ENCODE measurements at places on chromosomes 1 and 21. TPM values are rescaled to one million over a fixed set of nuclear protein-coding genes. Genes with fewer than 3 reads are reported as not detected.
A peak's percentile ranks its signal among the peaks of the same experiment; 100 is the strongest.

The SWT1 gene
- polyA plus RNA-seq = 1.1 TPM

The ERICH3 gene
- polyA plus RNA-seq = not detected

The SMIM1 gene
- 5.9 TPM for polyA plus RNA-seq

The C8B gene
- polyA plus RNA-seq = not detected

The KRTAP13-2 gene
- not detected for polyA plus RNA-seq

DNA sequence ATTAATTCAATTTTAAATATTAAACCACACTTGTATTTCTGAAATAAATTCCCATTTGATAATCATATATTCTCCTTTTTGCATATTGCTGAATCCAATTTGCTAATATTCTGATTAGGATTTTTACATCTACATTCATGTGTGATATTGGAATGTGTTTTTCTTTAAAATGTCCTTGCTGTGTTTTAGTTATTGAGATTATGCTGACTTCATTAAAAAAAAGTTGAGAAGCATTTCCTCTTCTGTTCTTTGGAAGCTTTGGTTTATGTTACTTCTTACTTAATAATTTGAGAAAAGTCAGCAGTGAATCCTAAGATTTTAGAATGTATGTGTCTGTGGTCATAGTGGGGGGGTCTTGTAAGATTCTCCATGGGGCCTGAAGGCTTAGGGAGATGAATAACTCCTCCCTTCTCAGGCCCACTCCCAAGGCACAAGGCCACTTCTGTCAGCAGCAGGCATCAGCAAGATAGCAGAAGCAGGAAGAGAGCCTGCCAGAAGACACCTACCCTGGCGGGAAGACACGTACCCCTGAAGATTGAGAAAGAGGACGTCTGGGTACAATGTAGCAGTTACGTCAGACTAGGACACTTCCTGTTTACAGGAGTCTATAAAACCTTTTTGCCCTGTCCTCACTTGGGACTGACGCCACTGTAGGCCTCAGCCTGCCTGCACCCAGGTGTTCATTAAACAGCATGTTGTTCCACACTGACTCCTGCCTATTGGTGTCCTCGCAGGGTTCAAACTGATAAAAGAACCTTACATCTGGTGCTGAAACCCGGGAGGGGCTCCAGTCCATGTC is 56.9 kb downstream of the ODF2L start:
- H3K4me3 ChIP-seq = no peak overlapping the region
- no peaks in the 10 kb centered on the region for H3K27me3 ChIP-seq
- no peak overlapping the region for H3K27ac ChIP-seq
- no peaks in the 10 kb centered on the region for H3K36me3 ChIP-seq
- no peak for DNase-seq

DNA sequence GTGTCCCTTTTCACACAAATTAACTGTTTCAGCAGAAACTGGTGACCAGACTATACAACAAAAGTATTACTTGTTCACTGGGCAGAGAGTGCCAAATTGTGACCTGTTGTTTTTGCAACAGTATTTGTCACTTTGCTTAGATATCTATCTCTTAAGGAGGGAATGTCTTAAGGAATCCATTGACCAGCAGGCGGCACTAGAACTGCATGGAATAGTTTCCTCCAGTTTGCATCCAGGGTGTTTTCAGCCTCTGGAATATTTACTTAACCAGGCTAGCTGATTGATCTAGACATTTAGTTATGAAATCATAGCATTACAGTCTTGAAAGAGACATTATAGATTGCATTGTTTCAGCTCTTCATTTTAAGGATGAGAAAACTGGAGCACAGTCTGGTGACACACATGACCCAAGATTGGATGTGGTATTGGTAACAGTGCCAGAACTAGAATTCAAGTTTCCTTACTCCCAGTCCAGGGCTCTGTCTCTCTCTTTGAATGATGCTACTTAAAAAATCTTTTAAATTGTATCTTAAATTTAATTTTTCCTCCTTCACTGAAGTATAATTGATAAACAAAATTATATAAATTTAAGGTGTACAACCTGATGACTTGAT is 16.9 kb downstream of the RPTN start:
- peak; percentile 9 for DNase-seq
- no peaks in the 10 kb centered on the region for H3K36me3 ChIP-seq
- H3K4me1 ChIP-seq = no peaks in the 10 kb centered on the region
- no peaks in the 10 kb centered on the region for H3K27me3 ChIP-seq
- no peak overlapping the region for H3K27ac ChIP-seq

GRCh38 chr1:200342511-200343311 is 67.1 kb downstream of the ZNF281 start:
- DNase-seq = no peak
- no peaks in the 10 kb centered on the region for H3K36me3 ChIP-seq
- H3K4me1 ChIP-seq = no peaks in the 10 kb centered on the region
- H3K27ac ChIP-seq = no peak overlapping the region
- no peak overlapping the region for H3K4me3 ChIP-seq

DNA sequence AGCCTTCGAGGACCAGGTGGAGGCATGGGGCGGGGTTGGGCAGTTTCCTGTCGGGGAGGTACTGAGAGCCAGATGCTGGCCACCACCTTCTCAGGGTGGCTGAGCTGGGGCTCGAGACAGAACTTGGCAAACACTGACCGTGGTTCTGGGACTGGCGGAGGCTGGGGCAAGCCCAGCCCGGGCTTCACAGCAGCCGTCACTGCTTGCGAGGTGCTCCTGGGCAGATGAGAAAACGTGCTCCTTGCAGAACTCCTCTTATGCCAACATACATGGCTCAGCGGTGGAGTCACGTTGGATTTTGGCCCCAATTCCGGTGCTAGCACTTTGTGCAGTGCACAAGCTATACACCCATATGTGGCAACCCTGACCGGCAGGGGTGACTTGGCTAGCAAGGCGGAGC is 69.2 kb downstream of the RUNX3 start:
- no peak overlapping the region for H3K4me3 ChIP-seq
- no peak overlapping the region for H3K27ac ChIP-seq
- H3K27me3 ChIP-seq = no peaks in the 10 kb centered on the region
- H3K4me1 ChIP-seq = no peaks in the 10 kb centered on the region
- H3K36me3 ChIP-seq = no peaks in the 10 kb centered on the region
- no peak for DNase-seq

- H3K36me3 ChIP-seq = no peaks in the 10 kb centered on the region
- no peak overlapping the region for H3K27ac ChIP-seq
- no peaks in the 10 kb centered on the region for H3K27me3 ChIP-seq
- no peak overlapping the region for H3K4me3 ChIP-seq
- DNase-seq = no peak
Measured at GRCh38 chr21:44887126-44887806, 13.8 kb upstream of the PTTG1IP start.

DNA sequence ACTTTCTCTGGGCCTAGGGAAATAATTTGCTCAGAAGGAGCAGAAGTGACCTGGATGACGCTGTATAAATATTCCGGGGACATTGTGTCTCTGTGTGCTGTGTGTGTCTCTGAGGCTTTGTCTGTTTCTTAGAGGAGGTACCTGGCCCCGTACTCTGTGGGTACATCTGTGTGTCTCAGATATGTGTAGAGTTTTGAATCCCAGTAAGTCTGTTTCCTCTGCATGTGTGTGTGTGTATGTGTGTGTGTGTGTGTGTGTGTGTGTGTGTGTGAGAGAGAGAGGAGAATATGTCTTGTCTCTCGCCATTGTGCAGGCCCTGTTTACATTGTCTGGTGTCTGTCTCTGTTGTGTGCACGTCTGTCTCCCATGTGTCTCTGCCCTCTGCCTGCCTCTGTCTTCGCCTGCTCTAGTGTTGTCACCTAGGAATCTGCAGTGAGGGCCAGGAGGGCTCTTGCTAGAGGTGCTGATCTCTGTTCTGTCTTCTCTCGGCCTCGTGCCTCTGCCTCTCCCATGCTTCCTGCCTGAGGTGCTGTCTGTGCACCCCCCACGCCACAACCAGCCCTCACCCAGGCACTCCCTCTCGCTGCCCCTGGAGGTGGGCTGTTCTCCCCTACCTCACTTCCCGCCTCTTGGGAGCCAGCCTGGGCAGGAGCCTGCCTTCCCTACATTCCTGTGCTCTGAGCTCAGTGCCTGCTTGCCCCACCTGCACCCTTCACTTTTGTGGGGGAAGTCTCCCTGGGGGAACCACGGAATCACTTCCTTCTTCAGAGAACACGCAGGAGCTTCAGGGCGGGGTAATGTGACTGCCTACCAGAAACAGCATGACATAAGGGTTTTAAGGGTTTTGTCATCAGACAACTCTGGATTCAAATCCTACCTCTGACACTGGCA is 5.9 kb downstream of the MAP7D1 start:
- H3K4me1 ChIP-seq = peaks cover 35% of the 10 kb centered on the region
- DNase-seq = no peak
- H3K36me3 ChIP-seq = peaks cover 24% of the 10 kb centered on the region

DNA sequence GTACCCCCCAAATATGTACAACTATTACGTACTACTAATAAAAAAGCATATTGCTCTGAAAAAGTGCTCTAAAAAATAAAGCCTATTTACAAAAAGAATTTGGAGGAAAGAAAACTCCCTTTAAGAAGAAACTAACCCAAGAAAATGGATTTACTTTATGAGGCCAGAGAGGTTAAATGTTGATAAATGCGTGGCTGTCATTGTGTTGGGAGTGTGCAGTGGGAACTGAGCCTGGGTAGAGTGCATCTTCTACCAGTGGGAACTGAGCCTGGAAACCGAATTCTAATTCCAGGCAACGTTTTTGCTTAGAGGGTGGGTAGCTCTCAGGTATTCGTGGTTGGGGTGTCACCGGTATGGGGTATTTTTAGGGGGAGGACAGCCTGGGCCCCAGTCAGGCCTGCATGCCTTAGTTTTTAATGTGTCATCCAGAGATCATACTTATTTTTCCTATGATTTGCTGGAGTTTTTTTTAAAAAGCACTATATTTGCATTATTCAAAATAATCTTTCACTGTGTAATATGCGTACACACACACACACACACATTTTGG is 24.1 kb upstream of the RNF187 start:
- no peak for DNase-seq
- H3K4me1 ChIP-seq = peaks cover 21% of the 10 kb centered on the region
- no peak overlapping the region for H3K27ac ChIP-seq

Data from SK-N-SH (cell line).